ENCODE measurements at places on chromosomes 4 and X. TPM values are rescaled to one million over a fixed set of nuclear protein-coding genes. Genes with fewer than 3 reads are reported as not detected.

Gene TMPRSS11A
- not detected for total RNA-seq

Gene PPEF2
- total RNA-seq = not detected

Gene KLHL4
- total RNA-seq = 1.6 TPM

Gene XK
- total RNA-seq = 0.13 TPM

Gene F8A1
- 2.0 TPM for total RNA-seq

Gene HTRA3
- total RNA-seq = 1.8 TPM

Gene SLC2A9
- total RNA-seq = 2.6 TPM

Gene SASH3
- total RNA-seq = not detected

Gene S100G
- not detected for total RNA-seq

Gene NPFFR2
- not detected for total RNA-seq

Gene SLITRK2
- not detected for total RNA-seq

Gene PPP2R2C
- total RNA-seq = under 0.01 TPM

Data from aortic smooth muscle cell (primary cell).